ENCODE measurements at places on chromosomes 11 and 22.

DNA sequence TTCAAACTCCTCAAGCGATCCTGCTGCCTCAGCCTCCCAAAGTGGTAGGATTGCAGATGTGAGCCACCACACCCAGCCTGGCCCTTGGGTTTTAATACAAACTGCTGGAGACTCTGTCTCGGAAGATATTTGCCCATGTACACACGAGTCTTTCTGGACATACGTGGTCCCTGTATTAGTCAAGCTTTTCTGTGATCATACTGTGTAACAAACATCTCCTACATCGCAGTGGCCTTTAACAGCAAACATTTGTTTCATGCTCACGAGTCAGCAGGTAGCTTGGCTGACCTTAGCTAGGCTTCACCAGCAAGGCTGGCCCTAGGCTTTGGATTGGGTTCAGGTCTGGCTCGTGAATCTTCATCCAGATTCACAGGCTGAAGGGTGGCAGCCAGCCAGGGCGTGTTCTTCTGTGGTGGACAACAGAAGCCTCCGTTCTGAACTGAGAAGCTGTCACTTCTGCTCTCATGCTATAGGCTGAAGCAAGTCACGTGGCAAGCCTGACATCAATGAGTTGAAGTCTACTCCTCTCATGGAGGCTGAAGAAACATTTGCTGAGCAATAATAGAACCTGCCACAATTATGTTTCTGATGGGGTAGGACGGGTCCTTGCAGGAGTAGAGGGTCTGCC is 8.8 kb downstream of the KIAA1671 start:
- DNase-seq, result no peak

DNA sequence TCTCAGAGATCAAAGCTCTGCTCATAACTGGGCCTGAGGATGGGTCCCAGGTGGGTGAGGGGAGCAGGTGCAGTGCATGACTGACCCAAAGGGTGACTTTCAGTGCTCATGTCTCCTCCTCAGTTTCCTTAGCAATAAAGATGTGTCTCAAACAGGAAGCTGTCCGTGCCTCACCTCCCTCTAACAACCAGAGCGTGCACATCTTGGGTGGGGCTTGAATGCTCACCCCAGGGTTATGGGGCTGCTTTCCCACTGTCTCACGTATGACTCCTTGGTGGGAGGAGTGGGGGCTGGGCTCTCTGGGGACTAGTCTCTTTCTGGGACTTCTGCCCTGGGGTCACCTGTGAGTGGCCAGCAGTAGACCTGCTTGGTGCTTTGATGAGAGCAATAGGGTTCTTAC is 53.9 kb upstream of the PHOX2A start:
- no peak for DNase-seq

DNA sequence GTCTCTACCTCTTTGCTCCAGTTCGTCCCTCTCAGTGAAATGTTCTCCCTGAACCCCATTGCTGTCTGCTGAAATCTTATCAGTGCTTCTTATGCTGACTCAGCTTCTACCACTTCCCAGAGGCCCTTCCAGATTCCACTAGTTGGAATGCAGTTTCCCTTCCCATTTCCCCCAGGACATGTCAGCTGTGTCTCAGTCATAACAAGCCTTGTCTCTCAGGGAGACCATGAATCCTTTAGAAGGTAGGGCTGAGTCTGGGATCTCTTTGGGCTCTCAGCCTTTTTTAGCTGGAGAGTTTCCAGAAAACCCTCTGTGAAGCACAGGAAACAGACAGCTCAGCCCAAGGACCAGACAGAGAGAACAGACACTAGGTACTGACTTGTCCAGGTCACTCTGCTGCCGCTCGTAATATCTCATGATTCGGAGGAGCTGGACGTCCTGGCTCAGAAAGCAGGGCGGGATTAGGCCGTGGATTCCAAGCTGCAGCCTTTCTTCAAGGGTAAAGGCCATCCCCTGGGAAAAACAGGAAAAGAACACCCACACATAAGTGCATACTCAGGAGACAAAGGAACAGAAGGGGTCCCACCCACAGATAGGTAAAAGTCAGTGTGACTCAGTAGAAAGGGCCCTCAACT is 113.0 kb downstream of the ME3 start:
- DNase-seq, result peak; percentile 98

- DNase-seq, result no peak
These were observed 1.6 kb downstream of the SMIM38 start for GRCh38 chr11:69157156-69157821.

DNA sequence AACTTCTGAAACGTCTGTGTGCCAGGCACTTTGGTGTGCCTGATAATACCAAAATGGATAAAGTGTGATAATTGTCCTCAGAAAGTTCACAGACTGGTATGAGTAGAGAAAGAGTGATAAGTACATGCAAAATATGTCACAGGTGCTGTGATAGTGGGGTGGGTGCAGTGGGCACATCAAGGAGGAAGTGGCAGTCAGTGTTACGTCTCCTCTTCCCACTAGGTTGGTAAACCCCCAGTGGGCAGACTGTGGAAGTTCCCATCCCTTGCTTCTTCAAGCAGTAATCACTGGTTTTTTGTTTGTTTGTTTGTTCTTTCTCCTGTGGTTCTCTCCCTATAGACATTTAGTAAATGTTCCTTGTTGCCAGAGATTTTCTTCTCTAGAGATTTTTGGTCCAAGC is 5.4 kb downstream of the RNF121 start:
- no peak for DNase-seq

DNA sequence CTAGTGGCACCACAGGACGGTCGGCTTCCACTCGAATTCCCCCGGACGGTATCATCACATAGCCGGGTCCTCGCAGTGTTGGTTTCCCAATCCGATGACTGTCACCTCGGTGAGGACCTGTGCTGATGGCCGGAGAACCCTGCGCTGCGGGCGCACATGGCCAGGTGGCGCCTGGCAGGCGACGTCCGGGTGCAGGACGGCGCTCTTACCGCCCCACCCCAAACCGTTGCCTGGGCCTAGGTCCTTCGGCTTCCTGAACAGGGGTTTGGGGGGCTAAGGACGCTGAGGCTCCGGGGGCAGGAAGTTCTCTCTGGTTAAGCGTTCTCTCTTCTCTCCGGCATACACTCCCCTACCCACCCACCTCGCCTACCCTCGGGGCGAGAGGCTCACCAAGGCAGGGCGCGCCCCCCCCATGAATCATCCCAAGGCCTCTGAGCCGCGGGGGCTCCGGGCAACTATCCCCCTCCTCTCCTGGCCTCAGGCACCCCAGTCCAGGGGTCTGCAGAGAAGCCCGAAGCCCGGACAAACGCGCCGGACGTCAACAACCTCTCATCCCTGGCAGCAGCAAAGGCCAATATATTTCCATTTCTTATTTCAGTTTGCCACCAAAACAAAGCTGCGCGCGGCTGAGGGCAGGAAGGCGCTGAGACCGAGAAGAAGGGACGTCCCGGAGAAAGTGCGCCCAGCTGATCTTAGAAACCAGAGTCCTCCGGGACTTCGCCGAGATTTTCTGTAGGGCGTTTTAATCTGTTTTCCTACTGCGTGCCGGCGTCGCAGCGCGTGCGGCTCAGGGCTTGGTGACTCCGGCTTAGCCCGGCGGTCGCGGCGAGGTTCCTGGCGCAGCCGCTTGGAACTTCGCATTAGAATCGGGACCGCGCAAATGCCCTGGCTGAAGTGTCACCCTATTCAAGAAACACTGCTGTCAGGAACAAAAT is 5.6 kb downstream of the ALX4 start:
- DNase-seq, result peak; percentile 64

DNA sequence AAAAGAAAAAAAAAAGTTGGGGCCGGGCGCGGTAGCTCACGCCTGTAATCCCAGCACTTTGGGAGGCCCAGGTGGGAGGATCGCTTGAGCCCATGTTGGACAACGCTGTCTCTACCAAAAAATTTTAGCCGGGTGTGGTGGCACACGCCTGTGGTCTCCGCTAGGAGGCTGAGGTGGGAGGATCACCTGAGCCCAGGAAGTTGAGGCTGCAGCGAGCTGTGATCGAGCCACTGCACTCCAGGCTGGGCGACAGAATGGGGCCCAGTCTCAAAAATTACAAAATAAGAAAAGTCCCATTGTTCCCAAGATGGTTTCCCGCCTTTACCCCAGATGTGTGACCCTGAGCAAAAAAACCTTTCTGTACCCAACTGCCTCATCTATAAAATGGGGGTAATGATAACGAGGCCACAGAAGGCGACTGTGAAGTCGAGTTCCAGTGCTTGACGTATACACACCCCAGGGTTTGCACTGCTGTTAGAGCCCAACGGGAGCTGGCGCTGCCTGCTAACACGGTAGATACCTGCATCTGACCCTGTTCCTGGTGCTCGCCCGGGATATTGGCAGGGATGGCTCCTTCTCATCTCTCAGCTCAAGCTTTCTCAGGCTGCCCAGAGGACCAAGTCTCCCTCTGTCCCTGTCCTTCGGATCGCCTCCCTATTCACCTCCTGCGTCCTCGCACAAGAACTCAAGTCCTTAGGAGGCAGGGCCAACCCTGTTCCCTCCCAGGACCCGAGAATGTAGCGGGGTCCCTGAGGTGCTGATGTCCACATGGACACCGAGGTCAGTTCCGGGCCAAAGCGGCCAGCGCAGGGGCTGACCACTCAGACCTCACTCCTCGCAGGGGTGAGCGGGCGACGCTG is 1.1 kb upstream of the RPLP2 start:
- DNase-seq, result peak; percentile 83

GRCh38 chr11:122270535-122270934 is 154.5 kb upstream of the BLID start:
- DNase-seq, result no peak

DNA sequence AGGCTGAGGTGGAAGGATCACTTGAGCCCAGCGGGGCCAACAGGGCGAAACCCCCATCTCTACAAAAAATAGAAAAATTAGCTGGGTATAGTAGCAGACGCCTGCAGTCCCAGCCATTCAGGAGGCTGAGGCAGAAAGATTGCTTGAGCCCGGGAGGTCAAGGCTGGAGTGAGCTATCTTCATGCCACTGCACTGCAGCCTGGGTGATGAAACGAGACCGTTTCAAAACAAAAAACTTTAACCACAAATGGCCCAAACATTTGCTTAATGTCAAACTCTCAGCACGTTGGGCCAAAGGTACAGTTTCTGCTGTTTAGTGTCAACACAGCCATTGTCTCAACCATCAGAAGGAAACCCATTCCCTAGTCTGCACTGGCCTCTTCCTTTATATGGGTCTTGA is 69.2 kb upstream of the TTC12 start:
- no peak for DNase-seq

DNA sequence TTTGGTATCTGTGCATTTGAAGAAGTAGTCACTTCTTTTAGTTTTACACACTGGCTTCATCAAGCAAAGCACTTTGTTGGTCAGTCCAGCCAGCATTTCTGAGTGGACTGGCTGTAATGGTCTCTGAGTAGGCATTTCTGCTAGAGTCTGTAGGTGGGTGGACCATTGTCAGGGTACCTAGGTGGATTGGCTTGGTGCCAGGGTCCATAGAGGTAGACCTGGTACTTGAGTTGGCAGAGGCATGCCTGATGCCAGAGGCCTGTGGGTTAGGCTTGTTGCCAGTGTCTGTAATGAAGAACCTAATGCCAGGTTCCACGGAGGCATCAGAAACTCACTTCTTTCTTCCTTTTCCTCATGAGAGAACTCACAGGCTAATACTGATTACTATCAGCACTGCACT is 157.9 kb upstream of the C11orf87 start:
- no peak for DNase-seq

- DNase-seq, result peak; percentile 62
These were observed 24.2 kb upstream of the TMEM123 start for GRCh38 chr11:102476812-102477211.

GRCh38 chr11:116193321-116194131 is 579.3 kb downstream of the BUD13 start:
- peak; percentile 71 for DNase-seq

- DNase-seq, result no peak
These were observed 2.2 kb downstream of the PHLDB1 start for GRCh38 chr11:118609380-118610224.

GRCh38 chr11:27385245-27385644 is 22.2 kb upstream of the CCDC34 start:
- peak; percentile 91 for DNase-seq

- no peak for DNase-seq
These were observed 532.3 kb downstream of the BRD1 start for GRCh38 chr22:49295465-49295743.

DNA sequence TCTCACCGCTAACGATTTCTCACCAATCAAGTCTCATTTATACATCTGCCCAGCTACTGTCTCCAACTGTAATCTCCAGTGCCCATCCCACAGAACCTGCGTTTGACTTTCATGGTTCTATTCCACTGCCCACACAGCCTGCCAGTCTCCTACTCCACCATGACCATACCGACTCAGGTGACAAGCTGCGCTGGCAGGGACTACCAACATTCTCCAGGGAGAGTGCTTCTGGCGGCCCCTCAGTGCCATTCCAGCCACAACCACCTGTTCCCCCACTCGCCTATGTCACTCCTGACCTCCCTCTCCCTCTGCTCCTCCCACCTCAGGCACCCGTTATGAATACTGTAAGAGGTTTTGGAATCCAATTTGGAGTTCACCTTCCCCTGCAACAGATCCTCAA is 108.5 kb upstream of the BID start:
- no peak for DNase-seq

- no peak for DNase-seq
These were observed 139.5 kb upstream of the TIMP3 start for GRCh38 chr22:32661737-32662586.

DNA sequence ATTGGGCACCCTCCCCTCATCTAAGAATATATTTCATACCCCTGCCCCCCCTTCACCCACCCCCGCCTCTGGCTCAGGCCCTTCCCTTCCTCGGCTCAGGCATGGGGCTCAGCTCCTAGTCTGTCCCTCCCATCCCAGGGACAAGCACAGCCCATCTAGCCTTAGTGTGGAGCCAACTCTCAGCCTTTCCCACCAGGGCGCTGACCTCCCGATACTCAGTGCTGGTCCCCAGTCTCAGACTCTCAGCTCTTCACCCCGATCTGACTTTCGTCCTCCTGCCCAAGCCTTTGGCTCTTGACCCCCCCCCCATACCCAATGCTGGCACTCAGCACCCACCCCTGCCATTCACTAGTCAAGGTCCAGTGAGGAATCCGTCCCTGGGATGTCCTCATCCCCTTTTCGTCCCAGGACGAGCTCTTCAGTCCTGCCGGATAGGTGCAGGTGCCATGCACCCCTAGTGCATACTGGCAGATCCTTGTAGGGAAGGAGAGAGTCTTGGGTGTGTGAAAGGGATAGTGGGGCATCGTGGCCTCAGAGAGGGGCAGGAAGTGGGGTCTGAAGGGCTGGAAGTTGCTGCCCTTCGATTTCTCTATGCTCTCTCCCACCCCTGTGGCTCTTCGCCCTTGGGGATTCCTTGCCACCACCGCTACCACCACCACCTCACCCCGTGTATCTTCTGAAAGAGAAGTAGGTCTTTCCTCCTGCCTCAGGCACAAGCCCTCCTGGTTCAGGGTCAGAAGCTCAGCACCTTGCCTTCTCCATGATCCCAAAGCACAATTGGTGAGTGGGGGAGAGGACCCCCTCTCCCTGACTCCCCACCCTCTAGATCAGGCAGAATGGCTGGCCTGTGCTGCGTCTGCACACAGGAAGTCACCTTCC is 2.4 kb downstream of the TPBGL start:
- no peak for DNase-seq

GRCh38 chr11:103110391-103110790 is 1.2 kb downstream of the DYNC2H1 start:
- peak; percentile 38 for DNase-seq

GRCh38 chr11:22037505-22037904 is 155.4 kb upstream of the ANO5 start:
- DNase-seq, result no peak

GRCh38 chr11:98531576-98531975 is 489.2 kb upstream of the CNTN5 start:
- DNase-seq, result peak; percentile 7

- no peak for DNase-seq
These were observed at the start of gene VSIG2 for GRCh38 chr11:124751741-124752470. Gene VSIG2, minus strand, starts transcription at chr11:124752255. Its CDS starts 118 bp downstream, at chr11:124752137.

All from M059J (cell line).